ENCODE measurements at places on chromosomes 2 and 18.

DNA sequence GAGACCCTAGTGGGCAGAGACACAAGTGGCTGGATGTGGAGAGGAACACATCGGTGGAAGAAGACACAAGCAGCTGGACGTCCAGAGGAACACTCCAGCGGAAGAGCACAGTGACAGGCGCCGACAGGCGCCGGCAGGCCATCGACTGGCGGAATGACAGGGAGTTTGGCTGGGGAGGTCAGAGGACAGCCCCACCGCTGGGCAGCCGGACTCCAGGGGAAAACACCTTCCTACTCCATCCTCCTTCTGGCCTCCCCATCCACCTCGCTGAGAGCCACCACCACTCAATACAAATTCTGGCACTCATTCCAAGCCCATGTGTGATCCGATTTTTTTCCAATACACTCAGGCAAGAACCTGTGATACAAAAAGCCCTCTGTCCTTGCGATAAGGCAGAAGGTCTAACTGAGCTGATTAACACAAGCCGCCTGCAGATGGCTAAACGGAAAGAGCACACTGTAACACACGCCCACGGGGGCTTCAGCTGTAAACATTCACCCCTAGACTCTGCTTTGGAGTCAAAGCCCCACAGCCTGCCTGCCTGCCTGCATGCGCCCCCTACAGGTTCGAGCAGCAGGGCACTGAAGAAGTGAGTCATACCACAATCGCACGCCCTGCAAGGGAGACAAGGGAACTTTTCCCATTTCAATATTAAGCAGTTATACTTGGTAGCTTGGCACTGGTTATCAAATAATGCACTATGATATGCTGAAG is 50.2 kb upstream of the LRP1B start:
- DNase-seq = no peak

DNA sequence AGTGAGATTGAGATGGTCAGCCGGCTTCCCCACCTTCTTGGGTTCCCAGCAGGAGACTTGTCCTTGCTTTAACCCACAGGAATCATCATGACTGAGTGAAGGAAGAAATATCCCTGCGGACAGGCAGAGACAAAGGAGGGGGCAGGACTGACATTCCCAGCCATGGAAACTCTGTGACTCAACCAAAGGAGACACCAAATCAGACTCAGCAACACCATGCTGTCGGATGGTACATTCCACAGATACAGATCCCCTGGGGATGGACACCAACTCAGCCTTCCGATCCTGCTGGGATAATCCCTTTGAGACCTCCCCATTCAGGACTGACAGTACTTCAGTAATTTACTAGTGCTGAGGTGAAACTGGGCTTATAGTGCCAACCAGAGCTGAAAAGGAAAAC is 518.3 kb downstream of the XIRP2 start:
- no peak for DNase-seq

GRCh38 chr18:24000613-24001490 is 13.7 kb upstream of the TTC39C start:
- DNase-seq = no peak

GRCh38 chr18:39746201-39746600 is 2180.6 kb upstream of the CELF4 start:
- no peak for DNase-seq

GRCh38 chr2:46076251-46076650 is 221.0 kb upstream of the EPAS1 start:
- DNase-seq = no peak
